Mucosa of gallbladder (tissue), 1 donor: ENCODE measurements at places on chromosomes 12 and 14. TPM values are rescaled to one million over a fixed set of nuclear protein-coding genes. Genes with fewer than 3 reads are reported as not detected.

Gene LYZ
- total RNA-seq: 1,541 TPM

Gene PAN2
- total RNA-seq: 114 TPM

Gene OVCH1
- not detected for total RNA-seq

Gene DIO2
- 1.8 TPM for total RNA-seq

Gene CEP170B
- 95.6 TPM for total RNA-seq

Gene LRTM2
- not detected for total RNA-seq

Gene CIROP
- total RNA-seq: not detected

Gene GALNT8
- total RNA-seq: 0.43 TPM
